ENCODE measurements at places on chromosomes 1 and 21.

GRCh38 chr21:44856131-44856530 lies 17.4 kb downstream of the PTTG1IP start:
- no peak for DNase-seq

DNA sequence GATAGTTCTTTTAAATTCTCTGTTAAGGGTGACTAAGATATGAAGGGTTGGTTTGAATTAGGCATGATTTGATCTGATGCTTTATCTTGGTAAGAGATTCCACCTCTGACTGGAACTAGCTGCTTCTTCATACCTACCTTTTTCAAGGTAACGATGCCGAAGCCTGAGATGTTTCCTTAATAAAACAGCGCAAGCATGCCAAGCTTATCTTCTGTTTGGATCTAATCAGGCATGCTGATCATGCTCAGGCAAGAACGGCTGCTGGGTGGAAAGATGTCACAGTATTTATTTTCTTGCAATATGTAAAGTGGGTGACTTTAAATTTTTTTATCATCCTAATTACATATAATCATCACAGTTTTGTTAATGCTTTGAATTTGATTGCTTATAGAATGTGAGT lies 148.7 kb downstream of the ADGRL2 start:
- no peak for DNase-seq

DNA sequence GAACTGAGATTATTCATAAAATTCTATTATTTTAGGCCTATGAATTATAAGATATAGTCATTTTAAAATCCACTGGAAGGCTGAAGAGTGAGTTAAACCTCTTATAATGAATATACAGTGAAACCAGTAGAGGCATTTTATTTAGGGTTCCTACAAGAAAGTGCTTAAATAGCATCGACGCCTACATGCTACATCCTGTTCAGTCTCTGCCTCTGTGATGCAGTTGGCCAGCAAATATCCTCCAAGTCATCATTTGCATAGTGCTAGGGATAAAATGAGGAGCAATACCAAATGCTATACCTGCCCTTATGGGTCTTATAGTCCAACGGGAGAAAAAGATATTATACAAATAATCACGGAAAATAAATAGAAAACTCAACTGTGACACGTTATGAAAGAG lies 59.6 kb downstream of the EDEM3 start:
- no peak for DNase-seq

GRCh38 chr1:54984131-54984842 lies 3.9 kb downstream of the TMEM61 start:
- no peak for DNase-seq

GRCh38 chr1:3505161-3505560 lies 50.7 kb downstream of the ARHGEF16 start:
- DNase-seq, result no peak

GRCh38 chr1:160795951-160796383 lies at the start of gene LY9:
TSS of gene LY9 (plus strand) at chr1:160796174. CDS start at chr1:160796188, 14 bp downstream.
- no peak for DNase-seq

- no peak for DNase-seq
Measured at GRCh38 chr1:83627045-83627444, 371.9 kb downstream of the TTLL7 start.

DNA sequence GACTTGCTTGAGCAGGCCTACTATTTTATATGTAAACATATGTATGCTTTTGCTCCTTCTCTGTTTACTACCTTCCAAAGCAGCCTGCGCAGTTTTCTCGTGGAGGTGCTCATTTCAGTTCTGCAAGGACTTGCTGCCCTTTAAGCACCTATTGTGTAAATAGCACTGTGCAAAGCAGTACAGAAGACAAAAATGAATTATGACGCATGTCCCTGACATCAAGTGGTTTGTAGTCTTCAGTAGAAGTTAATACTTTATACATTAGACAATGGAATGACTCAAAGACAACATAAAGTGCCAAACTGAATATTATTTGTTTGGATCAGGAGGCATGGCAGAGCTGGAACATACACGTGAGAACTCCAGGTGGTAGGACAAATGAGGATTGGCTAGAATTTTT lies 611.7 kb downstream of the LMO4 start:
- DNase-seq, result no peak

- DNase-seq, result no peak
Measured at GRCh38 chr1:207402744-207403143, 51.4 kb upstream of the CR2 start.

- no peak for DNase-seq
Measured at GRCh38 chr1:226069811-226070489, 7.4 kb downstream of the H3-3A start.

- DNase-seq, result peak; percentile 88
Measured at GRCh38 chr21:41879190-41879998, at the start of gene PRDM15. TSS of gene PRDM15 (minus strand) at chr21:41879344. CDS start at chr21:41860363, 18,981 bp downstream.

DNA sequence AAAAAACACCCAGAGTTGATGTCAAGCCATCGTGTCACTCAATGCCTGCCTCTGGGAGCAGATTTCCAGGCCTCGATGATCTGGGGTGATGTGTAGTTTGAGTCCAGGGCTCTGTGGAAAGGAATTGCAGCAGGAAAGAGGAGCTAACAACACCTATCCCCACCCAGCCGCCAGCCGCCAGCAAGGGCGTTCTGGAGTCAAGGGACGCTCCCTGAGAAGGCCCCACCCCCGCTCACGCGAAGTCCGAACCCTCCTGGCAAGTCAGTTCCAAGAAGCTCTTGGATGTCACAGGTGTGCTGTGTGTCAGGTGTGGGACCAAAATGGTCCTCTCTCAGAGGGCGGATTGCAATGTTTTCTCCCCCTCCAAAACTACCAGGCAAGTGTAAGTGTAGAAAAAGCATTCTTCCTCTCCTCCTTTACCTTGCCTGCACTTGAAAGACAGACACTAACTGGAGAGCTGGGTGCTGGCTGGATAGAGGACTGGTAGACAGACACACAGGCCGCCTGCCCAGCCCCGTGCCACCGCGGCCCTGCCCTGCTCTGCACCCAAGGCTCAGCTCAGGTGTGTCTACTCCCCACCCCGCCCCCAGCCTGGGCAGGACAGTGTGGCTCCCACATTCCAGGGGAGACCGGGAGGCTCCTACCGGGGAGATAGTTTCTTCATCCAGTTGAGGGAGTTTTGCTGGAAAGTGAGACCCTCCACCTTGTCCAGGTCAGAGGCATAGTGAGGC lies 8.5 kb downstream of the AGT start:
- DNase-seq, result no peak

- peak; percentile 40 for DNase-seq
Measured at GRCh38 chr1:212967801-212968200, 17.5 kb downstream of the VASH2 start.

GRCh38 chr21:33569991-33570390 lies 18.5 kb downstream of the DONSON start:
- DNase-seq, result no peak

- no peak for DNase-seq
Measured at GRCh38 chr1:245409341-245410195, 254.8 kb downstream of the KIF26B start.

- DNase-seq, result no peak
Measured at GRCh38 chr21:38170704-38171682, 85.8 kb upstream of the KCNJ15 start.

GRCh38 chr1:6002714-6003501 lies 10.7 kb upstream of the NPHP4 start:
- no peak for DNase-seq

GRCh38 chr1:175887521-175887920 lies 144.1 kb upstream of the TNR start:
- DNase-seq, result no peak

DNA sequence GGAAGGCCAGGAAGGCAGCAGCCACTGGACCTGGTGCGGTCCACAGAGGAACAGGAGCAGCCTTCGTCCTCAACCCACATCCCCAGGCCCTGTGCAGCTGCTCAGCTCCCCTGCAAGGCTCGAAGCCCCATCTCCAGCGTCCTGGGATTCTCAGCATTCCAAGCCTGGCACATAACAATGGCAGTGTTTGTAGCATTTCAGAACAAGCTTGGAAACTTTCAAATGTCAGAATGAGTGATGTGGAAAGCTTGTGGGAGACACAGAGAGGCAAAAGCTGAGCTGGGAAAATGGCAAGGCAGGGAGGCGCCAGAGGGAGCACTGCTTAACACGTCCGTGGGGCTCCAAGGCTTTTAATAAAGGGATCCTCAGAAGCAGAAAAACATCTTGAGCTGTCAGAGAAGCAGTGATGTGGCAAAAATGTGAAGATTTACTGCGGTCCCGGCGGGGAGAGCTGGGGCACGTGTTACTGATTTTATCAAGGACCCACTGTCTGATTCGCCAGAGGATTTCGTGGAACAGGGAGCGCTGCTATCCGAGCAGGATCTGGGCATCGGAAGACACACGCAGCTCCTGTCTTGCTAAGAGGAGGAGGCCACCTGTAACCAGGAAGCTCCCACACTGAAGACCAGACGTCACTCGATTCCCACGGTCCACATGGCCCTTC lies 38.1 kb downstream of the TOMM20 start:
- DNase-seq, result peak; percentile 22

DNA sequence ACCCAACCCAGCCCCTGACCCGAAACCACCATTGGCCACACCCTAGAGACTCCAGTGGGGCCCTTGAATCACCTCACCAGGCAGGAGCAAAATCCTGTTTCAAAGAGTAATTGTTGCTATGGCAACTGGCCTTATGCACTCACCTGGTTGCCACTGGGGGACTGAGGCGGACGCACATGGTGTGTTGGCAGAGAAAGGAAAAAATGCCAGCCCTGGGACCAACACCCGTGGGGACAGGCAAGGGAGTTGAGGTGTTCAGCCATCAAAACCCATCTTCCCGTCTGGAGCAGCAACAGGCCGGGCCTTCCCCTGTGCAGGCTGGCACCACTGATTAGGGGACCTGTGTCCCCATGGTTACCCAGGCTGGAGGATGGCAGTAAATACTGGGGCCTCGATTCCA lies 395.8 kb upstream of the VAMP3 start:
- DNase-seq, result no peak

GRCh38 chr1:63143482-63143881 lies 178.9 kb upstream of the FOXD3 start:
- no peak for DNase-seq

GRCh38 chr1:183087001-183087400 lies 63.8 kb downstream of the LAMC1 start:
- no peak for DNase-seq

- no peak for DNase-seq
Measured at GRCh38 chr1:175566247-175566646, 177.1 kb downstream of the TNR start.

- no peak for DNase-seq
Measured at GRCh38 chr1:239833723-239834122, 258.0 kb upstream of the FMN2 start.

DNA sequence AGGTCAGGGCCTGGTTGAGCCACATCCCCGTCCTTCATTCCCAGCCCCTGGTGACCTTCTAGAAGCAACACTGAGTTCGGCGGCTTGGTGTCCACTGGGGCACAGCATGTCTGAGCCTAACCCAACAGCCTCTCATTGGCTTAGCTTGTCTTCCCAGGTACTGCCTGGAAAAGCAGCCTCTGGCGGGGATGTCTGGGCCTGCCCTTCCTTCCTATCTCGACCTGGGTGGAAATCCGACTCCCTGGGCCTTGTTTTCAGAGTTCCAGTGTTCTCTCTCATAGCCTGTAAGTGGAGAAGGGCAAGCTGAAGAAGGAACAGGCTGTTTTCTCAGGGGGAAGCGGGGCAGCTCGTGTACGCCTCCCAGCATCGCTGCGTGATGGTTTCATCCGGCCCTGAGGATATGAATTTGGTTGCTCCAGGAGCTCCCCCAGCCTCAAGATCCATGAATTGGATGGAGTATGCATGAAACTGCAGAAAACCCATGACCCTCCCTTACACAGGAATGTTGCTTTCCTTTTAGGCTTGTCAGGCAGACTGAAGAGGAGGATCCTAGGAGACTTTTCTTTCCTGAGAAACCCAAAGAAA lies 116.5 kb upstream of the IRF2BP2 start:
- DNase-seq, result peak; percentile 45

- DNase-seq, result no peak
Measured at GRCh38 chr1:48730164-48730910, 46.4 kb downstream of the BEND5 start.

GRCh38 chr1:35173909-35174540 lies 18.9 kb downstream of the SFPQ start:
- DNase-seq, result no peak

GRCh38 chr1:217569021-217569420 lies 61.9 kb downstream of the GPATCH2 start:
- no peak for DNase-seq

- no peak for DNase-seq
Measured at GRCh38 chr1:99748419-99748818, 18.0 kb downstream of the FRRS1 start.

GRCh38 chr1:23394684-23395083 lies 25.0 kb upstream of the ZNF436 start:
- DNase-seq, result peak; percentile 58

- DNase-seq, result no peak
Measured at GRCh38 chr1:227885135-227885647, 62.5 kb downstream of the WNT9A start.

- DNase-seq, result no peak
Measured at GRCh38 chr1:28860332-28861073, 48.5 kb downstream of the OPRD1 start.

Data from adipocyte (in vitro differentiated cells).